CD14-positive monocyte (primary cell): ENCODE measurements at places on chromosomes 7 and 10. TPM values are rescaled to one million over a fixed set of nuclear protein-coding genes. Genes with fewer than 3 reads are reported as not detected.

PRRT4 gene
- polyA plus RNA-seq: not detected

ITPRID1 gene
- polyA plus RNA-seq: not detected

PDZD7 gene
- polyA plus RNA-seq: not detected

FAM180A gene
- not detected for polyA plus RNA-seq

SPDYE2B gene
- polyA plus RNA-seq: not detected

CCDC146 gene
- 0.08 TPM for polyA plus RNA-seq

GRCh38 chr10:110274072-110274627, 30.6 kb downstream of the SMNDC1 start:
- no peak overlapping the region for H3K27ac ChIP-seq
- H3K4me1 ChIP-seq: peaks cover 30% of the 10 kb centered on the region
- no peaks in the 10 kb centered on the region for H3K36me3 ChIP-seq
- peak overlapping the region; percentile 48 for H3K4me3 ChIP-seq
- no peak for DNase-seq

GRCh38 chr7:144936314-144936713, 100.5 kb upstream of the TPK1 start:
- no peaks in the 10 kb centered on the region for H3K4me1 ChIP-seq
- no peak for DNase-seq

DNA sequence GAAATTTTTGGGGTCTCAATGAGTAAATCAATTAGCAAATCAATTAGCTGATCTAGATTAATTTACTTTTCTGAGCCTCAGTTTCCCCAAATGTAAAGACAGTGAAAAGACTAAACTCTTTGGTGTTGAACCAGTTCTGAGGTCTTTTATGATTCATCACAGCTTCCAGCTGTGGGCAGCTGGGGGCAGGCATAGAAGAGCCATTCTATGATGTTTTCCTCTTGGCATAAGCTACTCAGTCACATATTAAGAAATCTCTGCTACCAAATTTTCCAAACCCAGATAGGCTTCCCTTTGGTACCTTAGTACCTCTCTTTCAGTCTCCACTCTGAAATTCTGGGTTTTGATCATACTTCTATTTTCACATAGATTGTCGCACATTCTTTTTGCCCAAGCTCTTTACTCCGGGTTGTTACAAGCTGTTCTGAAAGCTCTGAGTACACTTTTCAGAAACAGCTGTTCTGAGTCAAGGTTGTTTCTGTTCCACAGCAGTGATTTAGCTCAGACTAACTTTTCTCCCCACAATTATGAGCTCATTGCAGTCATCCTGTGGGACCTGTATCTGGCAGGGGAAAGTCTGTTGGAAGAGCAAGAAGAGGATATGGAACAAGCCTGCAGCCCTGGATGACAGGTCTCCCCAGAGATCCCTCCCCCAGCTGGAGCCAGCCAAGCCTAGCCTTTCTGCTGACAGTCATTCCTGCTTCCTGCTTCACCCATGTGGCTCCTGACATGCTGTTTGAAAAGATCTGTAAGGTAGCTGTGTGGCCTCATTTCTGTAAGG, 599.6 kb upstream of the GHITM start:
- no peaks in the 10 kb centered on the region for H3K4me1 ChIP-seq
- H3K4me3 ChIP-seq: no peak overlapping the region
- H3K27ac ChIP-seq: no peak overlapping the region
- H3K27me3 ChIP-seq: no peaks in the 10 kb centered on the region
- no peak for DNase-seq

DNA sequence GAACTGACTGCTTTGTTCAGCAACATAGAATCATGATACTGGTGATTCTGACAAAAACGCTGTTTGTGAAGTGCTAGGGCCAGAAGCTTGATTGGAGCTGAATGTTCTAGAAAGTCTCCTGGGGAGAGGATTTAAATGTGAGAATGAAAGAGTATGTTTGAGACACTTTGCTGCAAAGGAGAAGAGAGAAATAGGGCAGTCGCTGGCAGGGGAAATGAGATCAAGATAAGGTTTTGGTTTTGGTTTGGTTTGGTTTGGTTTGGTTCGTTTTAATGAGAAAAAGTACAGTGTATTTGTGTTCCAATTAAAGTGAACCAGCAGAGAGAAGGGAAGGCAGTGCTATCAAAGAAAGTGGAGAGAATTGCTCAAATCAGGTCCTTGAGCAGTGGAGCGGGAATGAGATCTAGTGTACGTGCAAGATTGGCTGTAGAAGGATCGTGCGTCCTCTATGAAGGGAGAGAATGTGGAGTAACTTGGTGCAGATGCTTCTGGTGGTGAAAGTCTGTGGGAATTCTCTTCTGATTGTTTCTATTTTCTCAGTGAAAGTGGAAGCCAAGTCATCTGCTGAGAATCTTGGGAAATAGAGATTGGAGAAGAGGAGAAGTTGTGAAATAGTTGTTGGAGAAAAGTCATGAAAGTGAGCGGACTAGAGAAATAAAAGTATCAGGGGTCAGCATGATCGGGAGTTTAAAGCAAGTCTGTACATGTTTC, 270.5 kb downstream of the CCDC3 start:
- no peak for DNase-seq
- no peaks in the 10 kb centered on the region for H3K4me1 ChIP-seq
- no peaks in the 10 kb centered on the region for H3K27me3 ChIP-seq
- H3K27ac ChIP-seq: no peak overlapping the region

- DNase-seq: no peak
- H3K27me3 ChIP-seq: no peaks in the 10 kb centered on the region
- no peak overlapping the region for H3K4me3 ChIP-seq
- no peaks in the 10 kb centered on the region for H3K4me1 ChIP-seq
- no peak overlapping the region for H3K27ac ChIP-seq
Observed at GRCh38 chr10:14358886-14359573, 28.3 kb upstream of the FRMD4A start.

DNA sequence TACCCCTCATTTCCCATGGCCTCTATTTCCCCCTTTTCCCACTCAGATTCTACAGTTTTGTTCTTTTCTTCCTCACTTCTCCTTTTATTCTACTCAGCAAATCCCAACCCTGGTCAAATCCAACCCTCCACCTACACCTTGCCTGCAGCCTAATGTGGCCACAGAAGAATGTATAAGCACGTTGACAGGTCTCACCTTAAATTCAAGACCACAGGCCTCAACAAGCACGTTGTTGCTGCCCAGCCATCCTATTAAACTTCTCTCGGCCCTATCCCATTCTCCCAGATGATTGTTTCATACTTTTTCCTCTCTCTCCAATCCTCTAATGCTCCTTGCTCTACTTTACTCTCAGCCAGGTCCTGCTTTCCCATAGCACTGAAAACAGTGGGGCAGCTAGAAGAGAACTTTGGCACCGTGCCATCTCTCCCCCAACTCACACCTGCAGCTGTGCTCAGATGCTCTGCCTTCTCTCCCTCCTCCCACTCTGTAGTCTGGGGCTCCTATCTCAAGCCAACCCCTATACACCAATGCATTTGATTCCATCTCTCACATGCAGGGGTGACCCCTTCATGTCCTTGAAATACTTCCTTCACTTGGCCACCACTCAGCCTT, 6.8 kb upstream of the EIF3A start:
- H3K27ac ChIP-seq: peak overlapping the region; percentile 52
- no peak overlapping the region for H3K4me3 ChIP-seq
- H3K4me1 ChIP-seq: peaks cover 55% of the 10 kb centered on the region
- no peak for DNase-seq
- H3K36me3 ChIP-seq: no peaks in the 10 kb centered on the region

- no peaks in the 10 kb centered on the region for H3K27me3 ChIP-seq
- DNase-seq: no peak
- H3K4me1 ChIP-seq: no peaks in the 10 kb centered on the region
- H3K4me3 ChIP-seq: no peak overlapping the region
Observed at GRCh38 chr7:10838228-10838627, 135.4 kb upstream of the PHF14 start.
